ENCODE measurements at places on chromosomes 5 and 9.

- no peak for DNase-seq
These were observed 274.4 kb downstream of the MAN2A1 start for GRCh38 chr5:109964136-109964535.

DNA sequence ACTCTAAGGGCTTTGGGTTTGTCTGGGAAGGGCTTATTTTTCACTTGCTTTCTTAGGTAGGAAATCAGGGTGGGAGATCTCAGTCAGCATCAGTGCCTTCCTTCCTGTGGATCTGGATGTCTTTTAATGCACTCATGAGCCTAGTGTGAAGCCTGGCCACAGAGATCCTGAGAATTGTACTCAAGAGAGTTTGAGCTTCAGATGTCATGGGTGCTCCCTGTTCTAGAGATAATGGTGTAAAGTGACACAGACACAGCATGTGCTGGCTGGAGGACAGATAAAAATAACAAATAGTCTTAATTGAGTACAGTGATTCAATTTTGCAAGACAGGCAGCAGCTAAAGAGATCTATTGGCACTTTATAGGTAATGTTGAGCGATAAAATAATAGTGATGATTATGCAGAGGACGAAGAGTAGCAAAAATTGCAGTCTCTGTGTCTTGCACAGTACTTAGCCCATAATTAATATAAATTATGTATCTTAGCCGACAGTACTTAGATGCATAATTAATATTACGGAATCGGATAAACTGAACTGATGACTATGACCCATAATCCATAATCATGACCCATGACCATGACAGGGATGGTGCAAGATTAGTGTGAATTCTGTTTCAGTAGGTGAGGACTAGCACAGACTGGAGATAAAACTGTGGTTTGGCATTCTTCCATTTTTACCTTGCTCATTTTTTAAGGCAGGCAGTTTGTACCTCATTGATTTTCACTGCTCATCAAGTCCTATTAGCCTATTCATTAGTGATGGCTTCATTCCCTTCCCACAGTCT is 408.7 kb upstream of the PIK3R1 start:
- DNase-seq, result peak; percentile 24

- DNase-seq, result no peak
These were observed 6.7 kb downstream of the LRRC70 start for GRCh38 chr5:62585306-62585705.

DNA sequence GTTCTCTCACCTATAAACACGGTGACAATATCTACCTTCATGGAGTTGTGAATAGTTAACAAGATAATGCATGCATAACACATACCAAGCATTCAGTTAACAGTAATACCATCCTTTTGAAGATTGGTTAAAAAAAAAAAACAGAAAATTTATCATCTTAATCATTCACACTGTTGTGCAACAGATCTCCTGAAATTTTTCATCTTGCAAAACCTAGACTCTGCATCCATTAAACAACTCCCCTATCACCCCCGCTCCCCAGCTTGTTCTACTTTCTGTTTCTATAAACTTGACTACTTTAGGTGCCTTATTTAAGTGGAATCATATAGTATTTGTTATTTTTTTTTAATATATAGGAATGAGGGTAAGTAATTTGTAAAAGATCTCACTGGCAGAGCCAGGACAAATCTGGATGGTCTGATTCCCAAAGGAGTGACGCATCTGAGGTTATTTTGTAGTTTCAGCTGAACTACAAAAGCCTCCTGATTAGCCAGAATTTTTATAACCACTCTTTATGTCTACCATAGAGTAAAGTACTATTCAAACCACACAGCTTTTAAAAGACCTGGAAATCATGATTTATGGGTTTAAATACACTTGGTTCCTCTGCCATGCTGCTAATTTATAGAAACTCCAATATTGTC is 93.0 kb downstream of the FANCC start:
- DNase-seq, result no peak

DNA sequence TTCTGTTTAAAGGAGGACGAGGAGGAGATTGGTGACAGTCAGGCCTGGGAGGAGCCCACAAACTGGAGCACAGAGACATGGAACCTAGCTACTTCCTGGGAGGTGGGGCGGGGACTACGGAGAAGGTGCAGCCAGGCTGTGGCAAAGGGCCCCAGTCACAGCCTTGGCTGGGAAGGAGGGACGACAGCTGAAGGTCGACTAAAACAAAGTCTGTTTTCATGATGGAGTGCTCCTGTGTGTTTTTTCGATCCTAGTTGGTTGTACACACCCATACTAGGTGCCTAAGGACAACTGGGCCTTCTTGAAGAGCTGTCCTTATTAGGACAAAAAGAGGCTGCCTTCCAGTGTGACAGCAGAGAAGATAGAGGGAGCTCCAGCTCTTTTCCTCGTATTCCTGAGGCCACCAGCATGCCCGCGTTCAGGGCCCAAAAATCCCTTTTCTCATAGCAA is 2.9 kb downstream of the CCDC107 start:
- DNase-seq, result peak; percentile 77

GRCh38 chr9:127720031-127720864 is 4.4 kb downstream of the TTC16 start:
- no peak for DNase-seq

GRCh38 chr5:138459311-138459933 is 5.9 kb upstream of the EGR1 start:
- no peak for DNase-seq

GRCh38 chr9:77374266-77374665 is 196.9 kb downstream of the VPS13A start:
- DNase-seq, result peak; percentile 36

DNA sequence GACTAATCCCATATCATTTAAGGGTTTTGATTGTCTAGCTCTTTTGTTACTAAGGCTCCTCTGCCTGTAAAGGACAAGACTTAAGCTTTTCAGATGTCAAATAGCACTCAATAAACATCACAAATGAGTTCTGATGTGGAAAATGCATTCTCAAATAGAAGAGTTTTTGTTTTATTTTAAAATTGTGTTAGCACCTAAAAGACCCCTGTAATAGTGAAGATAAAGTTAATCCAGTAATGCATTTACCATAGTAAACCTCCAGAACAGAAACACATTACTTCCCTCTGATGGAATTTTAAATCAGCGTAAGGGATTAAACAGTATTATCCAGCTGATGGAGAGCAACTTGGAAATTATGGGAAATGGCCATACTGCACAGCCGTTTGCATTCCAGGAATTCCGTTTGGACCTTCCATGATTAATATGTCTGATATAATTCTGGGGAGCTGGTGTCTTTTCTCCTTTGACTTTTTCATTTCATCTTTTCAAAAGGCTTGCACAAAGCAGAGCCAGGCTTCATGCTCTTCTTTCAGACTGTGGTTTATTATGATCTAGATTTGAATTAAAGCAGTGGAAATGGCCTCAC is 105.6 kb downstream of the PPP2R2B start:
- peak; percentile 64 for DNase-seq

DNA sequence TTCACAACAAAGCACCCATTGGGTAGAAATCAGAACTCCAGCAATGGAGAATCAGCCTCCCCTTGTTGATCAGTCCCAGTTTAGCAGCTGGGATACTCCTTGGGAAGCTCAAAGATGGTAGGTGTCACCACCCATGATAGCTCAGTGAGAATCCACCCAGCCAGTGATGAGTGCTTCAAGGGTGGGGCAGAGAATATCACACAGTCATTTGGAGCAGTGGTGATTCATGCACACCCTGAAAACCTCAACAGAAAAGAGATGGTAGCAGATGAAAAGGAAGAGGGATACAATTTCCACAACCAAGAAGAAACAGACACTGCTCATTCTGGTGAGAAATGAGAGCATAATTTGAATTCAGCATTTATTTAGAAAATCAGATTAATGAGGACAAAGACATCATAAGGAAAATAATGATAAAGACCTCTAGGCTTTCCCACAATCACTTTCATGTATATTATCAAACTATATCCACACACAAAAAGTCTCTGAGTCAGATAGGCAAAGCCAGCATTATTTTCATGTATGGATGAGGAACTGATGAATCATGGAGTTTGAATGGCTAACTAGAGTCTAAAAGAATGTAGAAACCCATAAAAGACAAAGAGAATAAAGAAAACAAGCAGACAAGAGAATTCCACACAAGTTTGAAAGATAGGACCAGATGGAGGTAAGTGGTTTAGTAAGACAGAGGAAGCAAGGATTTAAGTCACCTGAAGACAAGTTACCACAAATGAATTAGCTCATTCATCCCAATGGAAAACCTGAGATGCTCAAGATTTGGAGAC is 82.9 kb downstream of the FEM1C start:
- DNase-seq, result peak; percentile 69

DNA sequence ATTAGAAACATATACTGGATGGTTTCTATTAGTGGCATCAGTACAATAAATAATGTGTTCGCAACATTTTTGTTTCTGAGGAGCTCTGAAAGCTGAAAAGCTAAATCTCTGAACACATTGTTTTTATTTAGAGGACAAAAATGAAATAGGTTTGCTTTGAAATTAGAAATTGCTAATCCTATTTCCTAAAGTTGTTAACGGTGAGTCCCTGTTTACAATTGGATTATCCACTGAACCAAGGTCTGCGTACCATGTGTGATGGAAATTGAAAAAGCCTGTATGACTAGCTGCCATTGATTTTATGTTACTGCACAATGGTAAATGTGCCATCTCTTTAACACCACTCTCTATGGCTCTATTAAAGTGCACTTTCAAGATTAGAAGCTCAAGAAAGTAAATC is 297.7 kb upstream of the NUDT12 start:
- no peak for DNase-seq

GRCh38 chr5:112436144-112436543 is 17.1 kb upstream of the EPB41L4A start:
- DNase-seq, result no peak

DNA sequence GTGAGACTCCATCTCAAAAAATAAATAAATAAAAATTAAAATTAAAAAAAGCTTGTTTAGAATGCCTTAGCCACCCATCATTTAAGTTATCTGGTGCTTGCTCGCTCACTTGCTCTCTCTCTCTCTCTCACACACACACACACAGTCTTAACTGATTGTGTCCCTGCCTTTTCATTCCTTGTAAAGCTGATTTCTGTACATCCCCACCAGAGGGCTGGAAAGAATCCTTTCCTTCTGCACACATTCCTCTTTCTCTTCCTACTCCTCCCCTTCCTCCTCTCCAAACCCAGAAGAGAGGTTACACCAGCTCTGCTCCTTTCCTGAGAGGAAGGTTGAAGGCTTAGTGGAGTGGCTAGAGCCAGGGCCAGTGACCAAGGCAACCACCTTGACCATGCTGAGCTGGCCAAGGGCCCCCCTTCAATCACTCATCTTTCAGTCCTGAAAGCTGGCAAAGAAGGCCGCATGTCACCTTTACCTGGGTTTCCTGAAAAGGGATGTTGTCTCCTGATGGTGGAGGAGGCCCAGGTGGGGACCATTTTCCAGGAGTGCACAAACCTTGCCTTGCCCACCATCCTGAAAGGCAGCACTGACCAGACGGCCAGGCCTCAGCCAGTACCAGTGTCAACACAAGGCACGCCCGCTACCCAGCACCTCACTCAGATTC is 25.6 kb downstream of the STK10 start:
- peak; percentile 28 for DNase-seq

Measured in fibroblast of lung (primary cell).